Activated CD8-positive, alpha-beta memory T cell treated with anti-CD3 and anti-CD28 coated beads for 1 hour (primary cell): ENCODE measurements at places on chromosomes 16 and 17.

GRCh38 chr17:73575470-73576221, 68.6 kb downstream of the SDK2 start:
- DNase-seq: no peak

DNA sequence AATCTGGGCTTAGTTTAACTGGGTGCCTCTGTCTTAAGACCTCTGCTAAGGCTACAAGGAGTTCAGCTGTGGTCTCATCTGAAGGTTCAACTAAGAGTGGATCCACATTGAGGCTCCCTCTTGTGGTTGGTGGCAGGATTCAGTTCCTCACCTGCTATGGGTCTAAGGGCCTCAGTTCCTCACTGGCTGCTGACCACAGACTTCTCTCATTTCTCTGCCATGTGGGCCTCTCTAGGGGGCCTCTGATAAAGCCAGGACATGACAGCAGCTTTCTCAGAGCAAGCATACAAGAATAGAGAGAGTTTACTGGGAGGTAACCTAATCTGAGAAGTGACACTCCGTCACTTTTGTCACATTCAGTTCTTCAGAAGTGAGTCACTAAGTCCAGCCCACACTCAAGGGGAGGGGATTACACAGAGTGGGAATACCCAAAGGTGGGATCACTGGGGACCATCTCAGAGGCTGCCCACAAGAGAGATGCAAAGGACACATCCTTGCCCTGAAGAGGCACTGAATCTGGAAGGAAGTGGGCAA, 19.2 kb upstream of the ABAT start:
- DNase-seq: no peak

DNA sequence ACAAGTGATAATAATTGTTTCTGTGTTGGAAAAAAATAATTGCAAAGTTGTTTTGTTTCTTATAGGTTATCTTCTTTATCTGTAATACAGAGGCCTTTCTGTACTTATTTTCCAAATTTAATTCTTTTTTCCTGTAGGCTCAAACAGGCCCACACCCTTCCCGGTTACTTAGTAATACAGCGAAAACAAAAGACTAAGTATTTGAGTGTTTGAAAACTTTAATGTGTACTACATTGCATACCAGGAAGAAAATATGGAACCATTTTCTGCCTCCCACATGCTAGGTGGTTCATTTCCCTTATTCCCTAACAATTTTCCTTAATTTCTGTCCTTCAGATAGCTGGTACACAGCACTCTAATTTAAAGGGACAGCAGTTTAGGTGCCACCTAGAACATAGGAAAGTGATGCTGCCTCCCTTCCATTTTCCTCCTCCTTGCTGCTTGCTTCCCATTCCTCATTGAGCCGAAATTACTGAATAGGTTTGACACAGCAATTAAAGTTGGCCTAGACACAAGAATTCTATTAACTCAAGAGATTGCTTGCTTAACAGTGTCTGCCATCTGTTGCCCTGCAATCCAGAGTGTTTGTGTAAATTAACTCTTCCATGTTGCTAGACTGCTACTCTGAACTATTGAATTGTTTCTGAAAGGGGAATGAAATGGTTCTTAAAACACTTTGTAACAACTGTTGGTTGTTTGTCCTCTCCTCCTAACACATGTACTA, 24.2 kb downstream of the CYB5B start:
- DNase-seq: no peak

DNA sequence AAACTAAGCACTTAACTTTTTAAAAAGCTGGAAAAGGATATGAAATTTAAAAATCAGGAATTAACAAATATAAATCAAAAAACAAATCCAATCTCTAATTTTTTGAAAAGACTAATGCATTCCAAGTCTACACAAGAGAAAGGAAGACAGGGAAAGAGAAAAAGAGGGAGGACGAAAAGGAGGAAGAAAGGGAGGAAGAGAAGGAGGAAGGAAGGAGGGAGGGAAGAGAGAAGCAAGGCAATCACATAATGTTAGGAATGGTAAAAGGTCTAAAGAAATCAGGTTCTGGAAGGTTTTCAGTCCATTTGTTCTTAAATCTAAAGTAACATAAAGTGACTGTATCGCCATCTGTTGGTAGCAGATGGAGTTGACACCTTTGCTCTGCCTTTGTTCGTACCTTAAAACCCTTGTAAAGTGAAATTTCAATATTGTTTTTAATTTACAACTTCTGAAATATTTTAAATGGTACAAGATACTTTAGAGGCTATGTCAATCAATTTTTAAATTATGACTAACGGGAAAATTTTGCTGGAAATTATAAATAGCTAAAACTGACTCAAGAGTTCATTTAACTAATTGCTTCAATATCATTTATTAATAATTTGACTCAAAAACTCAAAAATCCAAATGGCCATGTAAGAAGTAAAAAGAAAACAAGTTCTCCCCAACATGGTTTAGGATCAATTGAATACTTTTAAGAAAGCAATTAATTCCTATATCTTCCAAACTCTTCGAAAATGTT, 20.4 kb upstream of the CDYL2 start:
- no peak for DNase-seq

DNA sequence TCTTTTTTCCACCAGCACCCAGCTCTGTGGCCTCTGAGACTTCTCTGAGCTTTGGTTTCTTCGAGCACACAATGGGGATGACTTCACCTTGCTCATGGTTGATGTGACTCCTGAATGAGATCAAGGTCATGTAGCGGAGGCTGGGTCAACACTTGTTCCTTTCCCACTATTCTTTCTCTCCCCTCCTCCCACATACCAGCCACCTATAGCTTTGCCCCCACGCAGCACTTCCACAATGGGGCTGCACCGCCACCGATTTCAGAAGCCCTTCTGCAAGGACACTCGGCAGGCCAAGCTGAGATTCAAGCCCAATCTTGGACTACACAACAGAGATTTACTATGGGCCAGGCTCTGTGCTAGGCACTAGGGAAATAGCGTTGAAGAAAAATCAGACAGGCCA, 14.4 kb downstream of the TRIM25 start:
- no peak for DNase-seq

- DNase-seq: no peak
Measured at GRCh38 chr16:83733301-83733700, 74.5 kb upstream of the HSBP1 start.

DNA sequence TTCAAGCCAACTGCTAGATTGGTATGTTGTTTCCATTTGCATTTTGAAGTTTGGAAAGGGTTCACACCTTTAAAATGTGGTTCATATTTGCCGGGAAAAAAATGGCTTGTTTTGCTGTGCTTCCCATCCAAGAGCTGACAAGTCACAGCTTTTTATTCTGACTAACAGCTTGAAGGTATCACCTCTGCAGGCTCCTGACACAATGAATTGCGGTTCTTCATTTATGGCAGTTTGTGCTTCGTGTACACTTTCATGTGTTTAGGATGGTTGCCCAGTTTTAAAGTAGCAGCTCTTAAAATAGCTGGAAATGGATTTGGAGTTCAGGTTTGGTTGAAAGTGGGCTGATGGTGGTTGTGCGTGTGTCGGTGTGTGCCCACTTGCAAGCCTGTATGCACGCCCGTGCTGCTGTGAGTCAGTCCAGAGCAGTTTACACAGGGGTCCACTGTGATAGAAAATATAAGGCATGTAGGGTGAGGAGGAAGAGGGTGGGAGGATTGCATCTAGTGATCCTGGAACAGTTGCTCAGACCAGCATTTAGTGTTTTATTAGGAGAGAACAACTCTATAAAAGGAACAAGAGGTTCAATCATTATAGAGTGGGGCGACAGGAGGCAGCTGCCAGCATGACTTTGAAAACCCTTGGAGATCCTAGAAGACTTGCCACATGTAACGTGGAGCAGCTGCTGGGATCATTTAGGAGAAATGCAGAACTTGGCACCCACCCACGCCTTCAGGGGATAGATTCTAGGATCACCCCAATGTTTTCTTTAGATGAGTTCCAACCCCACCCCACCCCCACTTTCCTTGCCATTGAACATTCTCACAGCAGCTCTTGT, 108.0 kb upstream of the TBX2 start:
- DNase-seq: no peak

DNA sequence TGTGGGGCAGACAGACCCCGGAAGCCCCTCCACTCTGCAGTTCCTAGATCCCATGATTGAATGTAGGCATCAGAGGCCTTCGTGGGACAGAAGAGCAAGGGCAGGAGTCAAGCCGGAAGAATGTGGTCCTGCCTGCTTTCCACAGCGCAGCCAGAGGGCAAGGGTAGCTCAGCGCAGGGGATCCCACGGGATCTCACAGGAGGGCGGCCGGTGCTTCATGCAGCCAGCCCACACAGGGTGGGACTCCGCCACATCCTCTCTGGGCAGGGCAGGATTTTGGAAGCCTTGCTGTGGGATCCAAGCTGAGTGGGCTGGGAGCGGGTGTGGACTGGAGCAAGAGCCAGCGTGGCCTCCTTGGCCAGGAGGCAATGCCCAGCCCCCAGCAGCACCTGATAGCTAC, 13.0 kb downstream of the KATNB1 start:
- no peak for DNase-seq

GRCh38 chr17:42387661-42388380, 421 bp downstream of the STAT3 start:
- no peak for DNase-seq

- no peak for DNase-seq
Measured at GRCh38 chr16:3999479-4000325, 116.5 kb downstream of the ADCY9 start.

- DNase-seq: no peak
Measured at GRCh38 chr16:48542020-48542473, 67.9 kb downstream of the N4BP1 start.

DNA sequence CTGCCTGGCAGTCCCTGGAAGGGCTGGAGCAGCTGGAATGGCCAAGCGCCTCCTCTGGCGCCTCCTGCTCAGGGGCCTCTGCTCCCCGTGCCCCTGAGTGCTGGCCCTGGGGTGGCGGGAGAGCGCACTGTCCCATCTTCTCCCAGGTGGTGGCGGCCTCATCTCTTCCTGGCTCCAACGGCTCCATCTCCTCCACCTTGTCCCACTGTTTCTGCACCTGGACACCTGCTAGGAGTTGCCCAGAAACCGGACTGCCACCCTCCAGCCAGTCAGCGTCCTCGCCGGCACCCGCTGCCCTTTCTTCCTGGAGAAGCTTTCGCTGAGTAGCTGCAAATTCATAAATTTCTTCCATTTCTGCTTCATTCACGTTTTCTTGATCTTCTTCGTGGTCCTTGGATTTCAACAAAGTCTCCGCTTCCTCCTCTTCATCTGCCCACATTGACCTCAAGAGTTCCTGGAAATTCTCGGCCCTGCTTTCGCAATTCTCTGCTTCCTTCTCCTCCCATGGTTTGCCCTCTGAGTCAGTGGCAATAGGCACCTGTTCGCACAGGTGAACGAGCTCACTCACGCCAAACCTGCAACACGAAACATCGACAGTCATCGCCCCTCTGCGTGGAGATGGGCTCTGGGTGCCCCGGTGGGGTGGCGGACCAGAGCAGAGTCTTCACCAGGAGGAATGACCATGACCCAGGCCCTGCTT, 13.7 kb upstream of the NLRC3 start:
- DNase-seq: no peak

GRCh38 chr16:10040136-10041080, 141.8 kb downstream of the GRIN2A start:
- no peak for DNase-seq

DNA sequence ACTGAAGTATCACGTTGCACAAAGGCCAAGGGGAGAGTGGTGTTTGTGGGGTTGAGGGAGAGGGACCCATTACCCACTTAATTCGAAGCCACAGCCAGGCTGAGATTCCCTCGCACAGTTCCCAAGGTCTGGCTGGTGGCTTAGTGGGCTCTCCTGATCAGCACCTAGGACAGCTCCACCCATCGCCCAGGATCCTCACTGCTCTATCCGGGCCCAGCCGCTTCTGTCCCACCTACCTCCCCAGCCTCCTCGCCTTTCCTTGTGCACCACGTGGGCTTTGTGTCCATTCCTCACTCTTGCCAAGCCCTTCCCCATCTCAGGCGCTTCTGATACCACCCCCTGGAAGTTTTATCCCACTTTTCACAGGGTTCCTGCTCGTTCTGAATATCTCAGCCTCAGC, 163.5 kb downstream of the CCT6B start:
- no peak for DNase-seq

DNA sequence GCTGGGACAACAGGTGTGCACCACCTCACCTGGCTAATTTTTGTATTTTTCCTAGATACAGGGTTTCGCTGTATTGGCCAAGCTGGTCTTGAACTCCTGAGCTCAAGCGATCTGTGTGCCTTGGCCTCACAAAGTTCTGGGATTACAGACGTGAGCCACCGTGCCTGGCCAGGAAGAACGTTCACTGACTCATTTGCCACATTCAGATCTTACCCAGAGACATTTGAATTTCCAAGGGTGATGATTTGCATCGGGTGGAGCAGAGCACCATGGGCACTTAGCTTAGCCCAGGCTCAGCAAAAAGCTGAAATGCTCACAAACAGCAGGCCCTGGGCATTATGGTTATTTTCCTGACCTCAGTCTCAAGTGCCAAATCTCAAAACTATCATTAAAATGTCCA, 14.5 kb upstream of the ADORA2B start:
- no peak for DNase-seq

DNA sequence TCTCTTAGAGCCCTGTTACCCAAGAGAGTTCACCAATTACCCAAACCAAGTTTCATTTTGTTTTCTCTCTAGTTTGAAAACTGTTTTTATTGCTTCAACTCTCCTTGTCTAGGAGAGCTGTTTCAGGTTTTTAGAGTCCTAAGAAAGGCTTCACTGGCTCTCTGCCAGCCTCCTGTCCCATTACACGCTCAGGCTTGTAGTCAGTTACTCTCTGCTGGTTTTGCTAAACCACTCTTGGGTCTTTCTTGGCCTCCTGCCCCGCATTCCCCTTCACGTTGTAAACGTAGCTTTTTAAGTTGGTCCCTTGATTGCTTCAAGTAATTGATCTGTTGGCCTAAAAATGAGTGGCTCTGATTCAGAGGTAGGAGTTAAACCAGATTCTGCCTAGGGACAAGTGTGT, 529.1 kb downstream of the MAF start:
- no peak for DNase-seq

DNA sequence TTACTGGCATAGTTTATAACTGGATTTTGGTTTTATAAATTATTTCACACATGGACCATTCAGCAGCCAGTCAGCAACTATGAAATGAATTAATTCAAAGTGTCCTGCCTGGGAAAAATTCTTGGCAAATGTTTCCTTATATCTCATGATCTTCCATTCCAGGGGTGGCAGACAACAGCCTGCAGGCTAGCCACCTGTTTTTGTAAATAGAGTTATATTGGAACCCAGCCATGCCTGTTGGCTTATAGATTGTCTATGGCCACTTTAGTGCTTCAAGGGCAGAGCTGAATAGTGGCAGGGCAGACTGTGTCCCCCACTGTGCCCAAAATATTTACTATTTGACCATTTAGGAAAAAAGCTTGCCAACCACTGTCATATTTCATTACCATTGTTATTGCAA, 613.7 kb downstream of the TMEM114 start:
- no peak for DNase-seq

- no peak for DNase-seq
Measured at GRCh38 chr17:1673041-1673785, 11.5 kb downstream of the PRPF8 start.
